Urothelium cell line (cell line): ENCODE measurements at places on chromosomes 11 and 22.

DNA sequence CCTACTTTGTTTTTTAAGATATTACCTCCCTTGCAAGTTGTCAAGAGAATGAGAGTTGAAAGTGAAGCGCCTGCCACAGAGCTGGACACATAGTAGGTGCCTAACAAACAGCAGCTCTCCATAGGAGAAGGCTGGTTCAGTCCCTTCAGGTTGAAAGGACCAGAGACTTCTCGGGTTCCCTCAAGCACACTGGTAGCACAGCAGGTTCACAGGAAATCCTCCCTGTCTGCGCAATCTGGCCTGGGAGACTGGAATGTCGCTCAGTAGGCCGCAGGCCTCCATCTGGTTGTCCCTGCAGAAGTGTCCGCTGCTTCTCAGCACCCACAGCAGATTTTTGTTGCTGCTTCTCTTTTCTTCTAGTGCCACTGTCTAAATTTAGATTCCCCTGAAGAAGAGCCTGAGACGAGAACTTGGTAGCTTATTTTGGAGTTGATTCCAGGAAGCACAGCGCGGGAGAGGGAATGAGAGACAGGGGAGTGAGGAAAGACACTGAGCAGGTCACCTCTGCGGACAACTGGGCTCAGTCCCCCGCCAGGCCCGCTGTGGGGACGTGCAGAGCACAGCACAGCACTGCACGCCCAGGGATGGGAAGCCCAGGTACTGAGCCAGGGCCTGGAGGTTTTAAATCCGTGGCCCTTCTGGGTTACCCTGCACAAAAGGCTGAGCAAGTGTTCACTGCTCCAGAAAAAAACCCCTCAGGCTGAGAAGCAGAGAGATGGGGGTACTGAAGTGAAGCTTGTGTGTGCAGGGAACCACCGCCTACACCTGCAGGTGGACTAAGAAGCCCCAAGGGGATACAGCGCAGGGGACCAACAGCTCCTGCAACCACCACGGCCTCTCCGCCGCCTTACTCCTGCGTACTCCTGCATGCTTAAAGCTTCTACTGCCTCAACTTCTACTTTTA lies 31.6 kb downstream of the RBX1 start:
- DNase-seq: no peak

- DNase-seq: no peak
Observed at GRCh38 chr22:39177456-39177775, 24.9 kb upstream of the CBX7 start.

DNA sequence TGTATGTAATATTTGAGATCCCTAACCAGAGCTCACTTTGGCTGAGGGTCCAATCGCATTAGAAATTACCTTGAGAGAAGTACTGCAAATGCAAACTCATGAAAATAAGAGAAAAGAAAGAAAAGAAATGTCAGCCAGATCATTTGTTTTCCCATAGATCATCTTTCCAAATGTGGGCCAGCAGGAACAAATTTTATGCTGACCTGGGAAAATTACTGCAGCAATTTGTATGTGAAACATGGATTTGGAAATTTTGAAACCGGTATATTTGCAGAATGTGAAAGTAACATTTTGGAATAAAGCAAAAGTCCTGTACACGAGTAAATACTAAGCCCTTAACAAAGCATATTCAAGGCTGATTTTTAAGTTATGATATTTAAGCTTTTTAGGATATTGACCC lies 1058.9 kb upstream of the CCDC90B start:
- no peak for DNase-seq

DNA sequence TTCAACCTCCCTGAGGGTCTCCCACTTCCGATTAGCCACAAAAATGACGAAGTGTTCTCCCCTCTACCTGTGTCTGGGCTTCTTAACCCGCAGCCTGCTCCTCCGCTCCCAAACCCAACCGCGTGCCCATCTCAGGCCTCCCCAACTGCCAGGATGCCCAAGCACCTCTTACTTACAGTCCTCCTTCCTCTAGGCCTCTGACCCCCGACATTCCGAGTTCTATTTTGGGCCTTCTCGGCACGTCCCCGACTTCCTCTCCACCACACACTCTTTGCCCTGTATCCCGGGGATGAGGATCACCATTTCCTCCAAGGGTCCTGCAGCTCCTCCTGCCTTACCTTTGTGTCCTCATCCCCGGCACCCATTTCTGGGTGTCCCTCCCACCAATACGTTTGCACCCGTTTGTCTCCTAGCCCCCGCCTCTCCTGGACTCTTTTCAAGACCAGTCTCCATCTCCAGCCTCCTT lies 388 bp upstream of the MUS81 start:
- no peak for DNase-seq

DNA sequence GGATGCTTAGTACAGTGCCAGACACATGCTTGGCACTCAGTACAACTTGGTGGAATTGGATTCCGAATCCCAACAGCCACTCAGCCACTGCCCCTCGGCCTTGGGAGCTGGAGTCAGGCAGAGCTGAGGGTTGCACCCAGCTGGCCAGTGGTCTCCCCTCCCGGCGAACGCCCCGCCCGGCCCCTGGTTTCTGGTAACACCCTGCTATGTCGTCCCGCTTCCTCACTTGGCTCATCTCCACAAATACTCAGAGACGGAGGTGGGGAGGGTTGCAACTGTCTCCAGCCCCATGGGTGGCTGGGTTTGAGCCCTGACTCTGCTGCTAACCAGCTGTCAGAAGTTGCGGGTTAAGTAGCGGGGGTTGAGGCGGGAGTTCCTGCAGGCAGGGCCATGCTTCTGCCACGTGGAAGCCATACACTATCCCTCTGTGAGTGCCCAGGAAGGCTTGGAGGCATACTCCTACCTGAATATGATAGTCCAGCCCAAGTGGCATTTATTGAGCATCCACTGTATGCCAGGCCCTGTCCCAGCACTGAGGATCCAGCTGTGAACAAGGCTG lies 67.1 kb downstream of the GRIK4 start:
- no peak for DNase-seq

- DNase-seq: no peak
Observed at GRCh38 chr11:35381709-35382322, 37.5 kb downstream of the SLC1A2 start.

- DNase-seq: no peak
Observed at GRCh38 chr11:71311176-71311925, 59.0 kb upstream of the SHANK2 start.

- DNase-seq: no peak
Observed at GRCh38 chr11:35796562-35796961, 134.0 kb downstream of the TRIM44 start.

DNA sequence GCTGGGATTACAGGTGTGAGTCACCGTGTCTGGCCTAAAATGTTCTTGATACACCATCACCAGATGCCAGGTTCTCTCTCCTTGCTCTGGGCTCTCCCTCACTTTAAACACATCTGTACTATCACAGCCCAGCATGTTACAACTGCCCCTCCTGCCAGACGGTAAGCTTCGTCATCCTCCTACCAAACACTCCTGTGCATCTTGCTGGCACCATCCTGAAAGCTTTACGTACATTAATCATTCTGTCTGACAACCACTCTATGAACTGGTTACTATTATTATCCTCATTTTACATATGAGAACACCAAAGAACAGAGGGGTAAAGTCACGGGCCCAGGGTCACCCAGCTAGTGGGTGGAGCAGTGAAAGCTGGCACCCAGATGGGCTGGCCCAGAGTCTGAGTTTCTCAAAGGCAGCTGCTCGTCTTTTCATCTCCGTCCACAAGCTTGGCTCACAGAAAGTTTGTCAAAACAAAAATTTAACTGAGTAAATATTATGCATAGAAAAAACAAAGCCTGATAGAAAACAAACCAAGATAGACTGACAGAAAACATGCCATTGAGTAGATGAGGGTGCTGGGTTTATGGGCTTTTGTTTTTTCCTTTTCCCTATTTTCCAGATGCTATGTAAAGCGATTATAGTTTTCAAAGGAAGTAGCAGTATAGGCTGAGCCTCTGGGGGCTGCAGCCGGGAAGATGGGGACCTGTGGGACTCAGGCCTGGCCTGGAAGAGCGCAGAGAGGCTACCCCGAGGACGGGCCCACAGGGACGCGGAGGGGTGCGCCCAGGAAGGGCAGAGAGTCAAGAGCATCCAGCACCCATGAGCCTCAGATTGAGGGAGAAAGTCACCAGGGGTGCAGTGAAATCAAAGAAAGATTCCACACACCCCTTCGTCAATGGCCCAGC lies 9.5 kb downstream of the PLA2G6 start:
- peak; percentile 51 for DNase-seq

DNA sequence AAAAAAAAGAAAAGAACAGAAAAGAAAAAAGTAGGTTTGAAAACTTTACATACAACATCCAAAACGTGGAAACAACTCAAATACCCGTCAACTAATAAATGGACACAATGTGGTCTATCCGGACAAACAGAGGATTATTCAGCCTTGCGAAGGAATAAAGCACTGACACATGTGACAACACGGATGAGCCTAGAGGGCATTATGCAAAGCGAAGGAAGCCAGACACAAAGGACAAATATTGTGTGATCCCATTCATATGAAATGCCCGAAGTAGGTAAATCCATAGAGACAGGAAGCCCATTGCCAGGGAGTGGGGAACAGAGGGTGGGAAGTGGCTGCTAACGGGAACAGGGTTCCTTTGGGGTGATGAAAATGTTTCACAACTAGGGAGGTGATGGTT lies 11.8 kb downstream of the RFPL1 start:
- no peak for DNase-seq

GRCh38 chr11:133107136-133107535 lies 425.2 kb downstream of the OPCML start:
- no peak for DNase-seq

GRCh38 chr11:134559602-134559962 lies 147.5 kb upstream of the B3GAT1 start:
- DNase-seq: no peak

- no peak for DNase-seq
Observed at GRCh38 chr11:37978647-37979046, 1380.6 kb upstream of the RAG2 start.

DNA sequence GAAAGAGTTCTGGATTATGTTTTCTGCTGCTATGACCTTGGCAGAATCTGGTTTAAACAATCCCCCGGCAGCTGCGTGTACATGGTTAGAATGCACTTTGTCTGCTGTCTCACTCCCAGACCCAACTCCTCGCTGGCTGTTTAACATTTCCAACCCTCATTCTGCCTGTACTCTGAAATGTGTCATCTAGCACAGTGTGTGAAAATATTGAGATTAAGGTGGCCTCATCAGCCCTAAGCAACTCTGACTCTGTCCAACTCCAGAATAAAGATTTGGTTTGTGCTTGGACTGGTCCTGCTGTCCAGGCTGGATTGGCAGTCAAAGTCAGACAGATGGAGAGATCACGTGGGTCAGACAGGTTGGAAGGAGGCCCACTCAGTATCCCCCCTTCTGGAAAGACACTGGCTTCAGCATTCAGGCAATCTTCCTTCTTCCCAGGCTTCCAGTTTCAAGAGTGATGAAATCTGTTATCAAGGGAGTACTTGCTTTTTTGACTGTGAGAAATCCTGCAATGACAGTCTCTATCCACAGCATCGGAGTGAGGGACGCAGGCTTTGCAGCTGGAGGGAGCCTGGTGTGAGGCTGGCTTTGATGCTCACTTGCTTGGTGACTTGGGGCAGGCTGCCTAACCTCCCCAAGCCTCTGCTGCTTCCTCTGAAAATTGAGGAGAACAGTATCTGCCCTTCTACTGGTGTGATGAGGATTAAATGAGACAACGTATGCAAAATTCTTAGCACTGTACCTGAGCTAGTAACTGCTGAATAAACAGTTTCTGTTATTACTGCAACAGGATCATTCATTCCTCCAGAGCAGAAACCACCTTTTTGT lies 29.8 kb downstream of the ABTB2 start:
- DNase-seq: no peak

GRCh38 chr11:111936040-111936540 lies 1.1 kb upstream of the DIXDC1 start:
- DNase-seq: no peak

DNA sequence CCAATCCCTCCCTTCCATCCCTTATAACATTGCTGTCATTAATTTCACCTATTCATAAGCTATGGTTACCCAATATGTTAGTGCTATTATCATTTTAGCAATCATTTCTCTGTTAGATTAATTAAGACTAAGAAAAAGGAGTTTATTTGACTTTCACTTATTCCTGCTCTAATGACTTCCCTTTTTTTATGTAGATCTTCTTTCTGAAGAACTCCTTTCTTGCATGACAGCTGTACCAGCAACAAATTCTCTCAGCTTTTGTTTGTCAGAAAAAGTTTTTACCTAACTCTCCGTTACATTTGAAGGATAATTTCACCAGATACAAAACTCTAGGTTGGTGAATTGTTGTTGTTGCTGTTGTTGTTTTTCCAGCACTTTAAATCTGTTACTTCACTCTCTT lies 28.6 kb upstream of the OR8B8 start:
- DNase-seq: no peak

GRCh38 chr11:65246506-65246905 lies 15.3 kb upstream of the POLA2 start:
- DNase-seq: no peak

DNA sequence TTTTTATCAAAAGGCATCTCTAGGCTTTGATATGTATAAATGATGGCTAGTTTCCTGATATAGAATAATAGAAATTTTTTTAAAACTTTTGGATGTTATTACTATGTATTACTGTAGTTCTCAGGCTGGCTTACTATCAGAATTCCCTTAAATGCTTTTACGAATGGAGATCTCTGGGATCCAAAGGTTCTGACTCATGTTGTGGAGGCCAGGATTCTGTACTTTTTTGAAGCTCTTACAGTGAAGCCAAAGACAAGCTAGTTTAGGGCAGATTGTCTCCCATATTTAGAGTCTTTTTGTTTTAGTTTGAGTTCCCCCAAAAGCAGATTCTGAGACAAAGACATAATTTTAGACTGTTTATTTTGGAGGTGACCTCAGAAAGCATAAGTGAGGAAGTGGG lies 265.9 kb upstream of the SESN3 start:
- no peak for DNase-seq

- DNase-seq: no peak
Observed at GRCh38 chr11:77879218-77879617, 58.3 kb downstream of the AAMDC start.

GRCh38 chr11:94794287-94795168 lies 26.4 kb downstream of the AMOTL1 start:
- peak; percentile 73 for DNase-seq

DNA sequence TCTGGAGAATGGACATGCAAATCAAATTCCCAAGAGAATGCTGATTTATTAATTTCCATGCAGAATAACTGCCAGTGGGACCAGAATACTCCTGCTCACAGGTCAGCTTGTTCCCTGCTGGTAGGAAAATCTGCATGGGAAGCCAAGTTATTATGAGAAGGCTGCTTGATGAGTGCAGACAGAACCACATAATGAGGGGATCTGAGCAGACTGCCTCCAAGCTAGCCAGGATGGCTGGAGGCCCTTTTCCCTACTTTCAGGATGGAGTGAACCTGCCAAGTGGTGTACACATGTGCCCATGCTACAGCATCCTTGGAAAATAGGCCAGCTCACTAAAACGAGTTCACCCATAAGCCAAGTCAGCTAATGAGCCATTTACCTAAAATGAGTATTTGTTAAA lies 55.2 kb upstream of the ZBED5 start:
- DNase-seq: no peak
